ENCODE measurements at places on chromosomes 16 and 17.

DNA sequence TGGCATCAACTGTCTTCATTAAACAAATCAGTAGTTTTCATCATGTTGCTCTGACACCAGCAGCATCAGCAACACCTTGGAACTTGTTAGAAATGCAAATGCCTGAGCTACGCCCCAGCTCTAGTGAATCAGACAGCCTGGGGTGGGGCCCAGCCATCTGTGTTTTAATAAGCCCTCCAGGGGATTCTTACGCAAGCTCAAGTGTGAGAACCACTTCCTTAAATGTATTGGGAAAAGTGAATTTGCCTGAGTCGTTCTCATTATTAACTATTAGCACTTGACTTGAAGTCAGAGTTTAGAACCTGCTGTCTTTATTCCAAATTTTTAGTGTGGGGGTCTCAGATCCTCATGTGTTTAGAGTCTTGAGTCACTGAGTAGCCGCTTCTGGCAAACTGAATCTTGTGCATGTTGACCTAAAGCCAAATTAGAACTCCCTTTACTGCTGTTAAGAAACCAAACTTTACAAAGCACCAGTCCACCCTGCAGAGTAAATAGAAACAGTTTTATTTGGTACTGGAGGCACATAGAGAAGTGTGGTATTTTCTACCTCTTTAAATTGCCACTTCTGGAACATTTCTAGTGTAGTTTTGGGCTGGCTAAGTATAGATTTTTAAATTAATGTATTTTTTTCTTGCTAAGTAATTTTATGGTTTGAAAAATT lies 137.4 kb upstream of the COX10 start:
- DNase-seq, result no peak

- DNase-seq, result no peak
These were observed 14.9 kb downstream of the RCVRN start for GRCh38 chr17:9890124-9890523.

DNA sequence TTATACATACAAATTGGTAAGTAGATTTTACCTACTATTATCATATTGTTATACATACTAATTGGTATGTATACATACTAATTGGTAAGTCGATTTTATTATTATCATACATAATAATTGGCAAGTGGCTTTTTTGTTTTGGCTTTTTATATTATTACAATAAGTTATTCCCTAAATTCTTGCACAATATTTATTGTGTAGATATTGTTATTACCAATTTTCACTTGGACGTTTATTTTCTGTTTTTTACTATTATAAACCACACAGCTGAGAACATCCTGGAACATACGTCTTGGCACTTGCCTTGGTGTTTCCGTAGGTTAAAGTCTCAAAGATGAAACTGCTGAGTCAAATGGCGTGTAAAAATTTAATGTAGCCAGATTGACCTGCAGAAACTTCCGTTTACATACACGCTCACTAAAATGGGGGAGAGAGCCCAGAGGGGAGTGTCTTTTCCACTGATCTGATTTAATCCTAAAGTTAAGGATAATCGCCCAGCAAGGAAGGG lies 18.9 kb downstream of the GNGT2 start:
- DNase-seq, result no peak

- DNase-seq, result no peak
These were observed 188.0 kb downstream of the ENGASE start for GRCh38 chr17:79262624-79263023.

DNA sequence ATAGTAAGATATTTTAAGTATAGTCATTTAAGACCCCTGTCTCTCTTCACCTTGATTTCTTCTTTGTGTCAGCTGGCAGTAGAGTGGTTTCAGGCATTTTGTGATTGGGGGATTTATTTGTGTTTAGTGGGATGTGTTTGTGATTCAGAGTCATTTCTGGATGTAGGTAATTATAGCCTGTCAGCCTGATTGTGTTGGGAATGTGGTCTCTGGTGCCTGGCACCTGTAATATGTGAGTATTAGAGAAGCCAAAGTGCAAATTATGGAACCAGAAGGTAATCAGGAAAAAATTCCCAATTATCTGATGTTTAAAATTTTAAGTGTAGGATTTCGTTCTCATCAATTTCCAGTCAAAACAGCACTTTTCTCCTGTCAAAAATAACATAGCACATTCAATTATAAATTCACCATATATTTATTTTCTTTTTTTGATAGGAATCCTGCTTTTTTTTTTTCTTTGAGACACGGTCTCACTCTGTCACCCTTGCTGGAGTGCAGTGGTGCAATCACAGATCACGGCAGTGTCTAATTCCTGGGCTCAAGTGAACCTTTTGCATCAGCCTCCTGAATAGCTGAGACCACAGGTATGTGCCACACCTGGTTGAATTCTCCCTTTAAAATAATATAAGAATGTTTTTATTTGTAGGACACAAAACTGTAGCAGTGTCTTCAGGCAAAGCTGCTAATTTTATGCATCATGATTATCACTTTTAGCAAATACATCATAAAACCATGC lies 42.7 kb downstream of the ATF7IP2 start:
- no peak for DNase-seq

DNA sequence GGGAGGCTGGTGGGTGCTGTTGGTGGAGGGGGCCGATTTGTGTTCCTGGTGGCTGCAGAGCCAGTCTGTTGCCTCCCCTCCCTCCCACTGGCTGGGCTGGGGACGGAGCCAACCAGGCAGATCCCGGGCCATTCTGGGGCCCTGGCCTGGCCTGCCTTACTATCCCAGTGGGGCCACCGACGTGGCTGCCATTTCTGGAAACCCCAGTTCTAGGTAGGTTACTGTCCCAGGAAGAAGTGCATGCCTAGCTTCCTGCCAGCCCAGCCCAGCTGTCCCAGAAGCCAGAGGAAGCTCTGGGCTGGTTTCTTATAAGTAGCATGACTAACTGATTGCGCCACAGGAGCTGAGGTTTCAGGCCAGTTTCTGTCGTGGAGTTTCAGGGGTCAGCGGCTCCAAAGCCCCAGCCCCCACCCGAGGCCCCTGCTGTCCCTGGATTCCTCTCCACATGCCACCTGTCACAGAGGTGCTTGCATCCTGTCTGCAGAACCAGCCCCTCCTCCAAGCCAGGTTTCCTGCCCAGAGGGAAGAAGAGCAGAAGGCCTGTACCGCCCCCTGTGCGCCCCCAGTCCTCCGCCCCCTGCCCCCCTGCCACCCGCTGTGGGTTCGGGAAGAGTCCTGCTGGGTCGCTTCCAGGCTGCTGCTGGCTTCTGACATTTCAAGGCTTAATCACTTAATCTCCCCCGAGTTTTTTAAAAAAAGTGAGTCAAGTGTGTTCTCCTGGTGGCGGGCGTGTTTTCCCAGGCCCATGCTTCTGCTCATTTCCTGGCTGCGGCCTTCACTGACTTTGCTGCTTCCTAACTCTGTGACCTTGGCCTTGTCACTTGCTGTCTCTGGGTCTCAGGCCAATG lies 13.2 kb downstream of the IL4R start:
- no peak for DNase-seq

DNA sequence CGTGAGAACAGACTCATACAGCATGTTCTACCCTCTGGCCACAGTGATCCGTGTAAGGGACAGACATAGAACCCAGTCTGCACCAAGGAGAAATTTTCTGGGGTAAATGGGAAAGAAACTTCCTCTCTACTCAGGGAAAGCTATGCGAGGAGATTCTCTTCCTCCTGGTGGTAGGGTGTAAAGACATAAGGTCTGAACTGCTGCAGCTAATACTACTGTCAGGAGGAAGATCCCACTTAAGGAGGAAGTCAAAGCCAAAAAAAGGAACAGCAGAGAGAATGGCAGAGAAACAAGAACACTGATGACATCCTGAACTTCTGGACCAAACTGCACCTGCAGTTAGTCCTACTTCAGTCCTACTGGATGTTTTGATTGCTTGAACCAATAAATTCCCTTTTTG lies 7.1 kb upstream of the TM4SF5 start:
- DNase-seq, result no peak

GRCh38 chr16:88705801-88706228 lies 393 bp downstream of the RNF166 start:
- DNase-seq, result peak; percentile 34

DNA sequence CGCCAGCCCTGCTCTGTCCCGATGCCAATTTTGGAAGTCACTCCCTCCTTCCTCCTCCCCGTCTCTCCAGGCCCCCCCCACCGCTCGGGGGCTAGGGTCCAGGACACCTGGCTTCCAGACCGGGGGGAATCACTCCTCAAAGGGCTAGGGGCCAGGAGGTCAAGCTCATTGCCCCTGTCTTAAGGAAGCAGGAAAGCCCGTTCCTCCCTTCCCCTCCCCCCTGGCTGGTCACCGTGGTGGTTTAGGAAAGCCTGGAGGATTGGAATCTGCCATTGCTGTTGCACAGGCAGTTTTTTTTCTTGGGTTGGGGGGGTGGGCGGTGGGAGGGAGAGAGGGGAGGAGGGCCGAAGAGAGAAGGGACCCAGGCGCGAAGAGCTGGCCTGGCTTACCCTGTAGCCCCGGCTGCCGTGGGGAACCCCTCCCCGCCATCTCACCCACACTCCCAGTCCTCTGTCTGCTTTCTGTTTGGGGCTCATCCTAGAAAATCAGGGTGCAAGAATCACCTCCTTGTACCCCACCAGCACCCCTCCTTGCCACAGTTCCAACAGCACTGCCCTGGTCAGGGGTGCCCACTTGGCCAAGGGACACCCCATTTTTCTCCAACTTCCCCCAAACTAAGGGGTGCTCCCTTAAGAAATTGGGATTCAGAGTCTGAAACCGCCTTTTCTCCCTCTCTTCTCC lies 2.9 kb upstream of the BCL6B start:
- DNase-seq, result no peak

All from retina (tissue), 1 donor.